ENCODE measurements at places on chromosomes 3 and 15.

DNA sequence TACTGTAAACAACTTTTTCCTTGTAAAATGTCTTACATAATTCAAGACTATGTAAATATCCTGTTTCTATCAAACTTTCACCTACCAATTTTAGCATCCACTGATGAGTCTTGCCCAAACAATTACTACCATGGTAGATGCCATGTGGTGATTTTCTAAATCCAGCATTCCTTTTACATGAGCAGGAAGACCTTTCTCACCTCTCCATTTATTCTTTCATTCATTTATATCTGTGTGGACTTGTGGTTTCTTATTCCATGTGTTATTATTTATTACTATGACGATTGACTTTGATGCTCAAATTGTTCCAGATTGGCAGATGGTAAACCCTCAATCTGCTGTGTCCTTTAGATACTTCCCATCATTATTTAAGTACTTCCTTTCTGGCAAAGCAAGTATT is 62.4 kb downstream of the IFT57 start:
- DNase-seq, result no peak

- DNase-seq, result no peak
Measured at GRCh38 chr3:24222165-24222805, 272.4 kb downstream of the THRB start.

GRCh38 chr3:20096135-20096685 is 56.0 kb downstream of the KAT2B start:
- no peak for DNase-seq

DNA sequence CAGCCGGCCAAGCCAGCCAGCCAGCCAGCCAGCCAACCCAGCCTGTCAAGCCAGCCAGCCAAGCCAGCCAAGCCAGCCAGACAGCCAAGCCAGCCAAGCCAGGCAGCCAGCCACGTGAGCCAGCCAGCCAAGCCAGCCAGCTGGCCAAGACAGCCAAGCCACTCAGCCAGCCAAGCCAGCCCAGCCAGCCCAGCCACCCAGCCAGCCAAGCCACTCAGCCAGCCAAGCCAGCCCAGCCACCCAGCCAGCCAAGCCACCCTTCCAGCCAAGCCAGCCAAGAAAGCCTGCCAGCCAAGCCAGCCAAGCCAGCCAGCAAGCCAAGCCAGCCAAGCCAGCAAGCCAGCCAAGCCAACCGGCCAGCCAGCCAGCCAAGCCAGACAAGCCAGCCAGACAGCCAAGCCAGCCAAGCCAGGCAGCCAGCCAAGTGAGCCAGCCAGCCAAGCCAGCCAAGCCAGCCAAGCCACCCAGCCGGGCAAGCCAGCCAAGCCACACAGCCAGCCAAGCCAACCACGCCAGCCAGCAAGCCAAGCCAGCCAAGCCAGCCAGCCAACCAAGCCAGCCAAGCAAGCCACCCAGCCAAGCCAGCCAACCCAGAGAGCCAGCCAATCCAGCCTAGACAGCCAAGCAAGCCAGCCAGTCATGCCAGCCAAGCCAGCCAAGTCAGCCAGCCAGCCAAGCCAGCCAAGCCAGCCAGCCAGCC is 199.5 kb downstream of the GOLGA6L6 start:
- DNase-seq, result no peak

DNA sequence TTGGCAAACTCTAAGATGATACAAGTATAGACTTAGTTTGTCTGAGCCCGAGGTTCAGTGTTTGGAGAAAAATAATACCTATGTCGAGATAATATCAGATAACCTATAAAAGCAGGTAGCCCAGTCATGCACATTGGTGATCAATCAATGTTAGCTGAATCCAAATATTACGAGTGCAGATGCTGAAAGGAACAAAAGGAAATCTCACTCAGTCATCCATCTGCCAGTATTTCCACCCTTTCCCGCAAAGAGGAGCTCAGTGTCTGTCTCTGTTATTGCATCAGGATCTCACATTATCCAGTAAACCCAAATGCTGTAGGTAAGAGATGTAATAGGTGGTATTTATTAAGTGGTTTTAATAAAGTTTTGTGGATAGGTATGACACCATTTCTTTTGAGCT is 251.2 kb upstream of the CTDSPL start:
- DNase-seq, result no peak

DNA sequence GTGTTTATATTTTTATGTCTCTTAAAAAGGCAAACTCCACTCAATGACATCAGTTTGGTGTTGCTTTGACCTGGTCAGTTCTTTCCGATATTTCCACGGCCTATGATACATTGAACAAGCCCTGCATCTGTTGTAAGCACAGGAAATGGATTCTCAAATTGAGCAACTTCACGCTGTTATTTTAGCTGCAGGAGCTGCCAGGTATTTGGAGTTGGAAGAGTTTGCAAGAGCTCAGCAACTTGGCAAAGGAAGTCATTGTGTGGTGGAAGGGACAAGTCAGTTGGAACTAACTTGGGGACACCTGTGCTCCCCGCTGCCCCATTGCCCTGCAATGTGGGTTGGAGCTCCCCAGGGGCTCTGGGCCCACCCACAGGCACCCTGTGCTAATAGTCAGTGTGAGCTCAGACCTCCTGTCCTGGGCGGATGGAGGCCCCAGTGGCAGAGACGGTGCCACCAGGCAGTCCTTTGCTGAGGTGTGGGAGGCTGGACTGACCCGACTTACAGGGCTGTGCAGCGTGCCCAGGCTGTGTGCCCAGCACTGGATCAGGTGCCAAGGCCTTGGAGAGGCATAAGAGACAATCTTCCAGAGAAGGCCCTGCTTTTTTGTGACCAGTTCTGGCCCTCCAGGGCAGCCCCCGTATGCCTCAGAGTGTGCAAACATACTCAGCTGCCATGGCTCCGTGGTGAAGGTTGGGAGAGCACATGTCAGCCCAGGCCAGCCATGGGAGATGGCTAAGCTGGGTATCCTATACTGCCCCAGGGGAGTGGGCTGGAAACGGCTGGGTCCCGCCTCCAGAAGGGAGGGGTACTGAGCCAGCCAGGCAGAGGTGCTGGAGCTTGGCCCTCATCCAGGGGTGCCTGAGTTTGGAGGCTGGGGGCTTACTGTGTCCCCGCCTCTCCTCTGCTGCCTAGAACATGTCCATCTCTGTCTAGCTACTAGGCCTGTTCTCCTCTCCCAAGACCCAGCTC is 43.5 kb downstream of the KY start:
- no peak for DNase-seq

DNA sequence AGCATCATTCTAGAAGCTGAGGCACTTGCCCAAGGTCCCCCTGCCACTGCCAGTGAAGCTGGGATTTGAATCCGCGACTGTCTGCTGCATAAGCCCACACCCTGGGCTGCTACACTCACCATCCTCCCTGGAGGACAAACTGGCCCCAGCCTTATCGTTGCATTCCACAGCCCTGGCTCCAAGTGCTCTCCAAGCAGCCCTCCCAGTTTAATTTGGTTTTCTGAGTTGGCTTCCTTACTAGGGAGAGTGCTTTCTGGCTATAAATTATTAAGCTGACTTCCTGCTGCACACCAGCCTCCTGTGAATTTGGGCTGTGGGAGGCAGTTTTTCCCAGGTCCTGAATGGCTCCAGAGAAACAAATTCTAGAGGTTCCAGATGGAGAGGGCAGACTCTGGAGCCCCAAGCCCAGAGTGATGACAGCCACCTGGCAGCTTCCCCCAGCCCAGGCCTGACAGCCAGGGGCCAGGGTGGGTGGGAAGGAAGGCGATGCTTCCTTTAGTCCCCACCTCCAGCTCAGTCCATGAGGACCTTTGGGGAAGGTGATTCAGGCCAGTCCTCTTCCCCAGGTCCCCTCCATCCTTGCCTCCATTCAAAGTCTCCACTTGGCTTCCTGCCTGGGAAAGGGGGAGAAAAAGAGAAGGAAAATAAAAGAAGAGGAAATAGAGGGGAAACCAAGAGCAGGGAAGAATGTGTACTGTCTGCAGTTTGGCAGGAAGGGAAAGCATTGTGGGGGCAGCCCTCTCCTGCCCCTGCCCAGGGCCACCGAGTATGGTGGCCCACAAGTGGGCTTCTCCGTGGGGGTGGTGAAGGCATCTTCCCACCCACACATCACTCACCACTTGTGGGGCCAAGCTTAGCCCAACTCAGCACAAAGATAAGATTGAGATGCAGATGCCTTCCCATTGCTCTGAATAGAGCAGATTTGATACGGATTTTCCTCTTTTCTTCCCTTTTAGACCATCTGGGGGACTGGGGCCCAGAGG is 69.6 kb downstream of the SEMA5B start:
- peak; percentile 40 for DNase-seq

GRCh38 chr3:18481946-18482548 is 56.9 kb upstream of the SATB1 start:
- DNase-seq, result no peak

DNA sequence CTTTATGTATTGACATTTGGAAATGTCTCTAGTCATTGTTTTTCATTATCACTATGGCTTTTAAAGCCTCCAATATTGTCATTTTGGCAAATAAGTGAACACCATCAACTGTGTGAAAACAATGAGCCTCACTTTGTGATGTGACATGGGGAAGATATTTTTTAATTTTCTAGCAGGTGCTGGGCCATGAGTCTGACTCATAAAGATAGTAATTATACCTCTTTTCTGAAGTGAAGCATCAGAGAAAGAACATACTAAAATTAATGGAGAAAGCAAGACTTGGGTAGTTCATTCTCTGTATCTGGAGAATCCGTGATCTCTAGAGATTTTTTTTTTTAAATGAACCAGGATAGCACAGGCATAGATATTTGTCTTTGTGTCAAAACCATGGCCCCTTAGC is 100.8 kb downstream of the CCNL1 start:
- no peak for DNase-seq

DNA sequence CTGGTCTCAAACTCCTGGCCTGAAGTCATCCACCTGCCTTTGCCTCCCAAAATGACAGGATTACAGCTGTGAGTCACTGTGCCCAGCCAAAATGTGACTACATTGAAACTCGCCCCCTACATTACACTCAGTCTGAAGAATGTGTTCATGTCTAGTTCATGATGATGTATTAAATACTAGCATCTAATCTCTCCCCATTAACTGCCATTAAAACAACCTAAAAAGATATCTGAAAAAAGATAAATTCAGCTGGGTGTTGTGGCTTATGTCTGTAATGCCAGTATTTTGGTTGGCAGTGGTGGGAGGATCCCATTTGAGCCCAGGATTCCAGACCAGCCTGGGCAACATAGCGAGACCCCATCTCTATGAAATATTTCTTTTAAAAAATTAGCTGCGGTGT is 159.4 kb downstream of the PCCB start:
- no peak for DNase-seq

GRCh38 chr3:172673210-172673679 is 37.6 kb downstream of the NCEH1 start:
- no peak for DNase-seq

DNA sequence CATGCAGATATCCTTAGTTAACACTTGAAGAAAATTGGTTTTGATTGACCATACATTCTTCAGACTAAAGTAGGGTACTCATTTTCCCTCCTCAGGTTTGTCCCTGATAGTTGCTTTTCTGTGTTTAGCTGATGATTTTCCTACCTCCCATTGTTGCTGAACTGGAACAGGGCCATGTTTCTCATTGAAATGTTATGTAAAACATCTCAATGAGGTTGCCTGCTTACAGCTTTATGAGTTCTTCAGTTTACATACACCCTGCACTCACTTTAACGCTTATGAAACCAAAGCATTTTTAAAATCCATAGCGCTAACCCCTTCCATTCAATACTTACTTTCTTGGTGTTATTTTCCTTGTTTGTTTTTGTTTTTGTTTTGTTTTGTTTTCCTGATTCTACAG is 61.9 kb downstream of the HMG20A start:
- no peak for DNase-seq

- DNase-seq, result no peak
Measured at GRCh38 chr3:112170046-112170445, 37.0 kb upstream of the GCSAM start.

DNA sequence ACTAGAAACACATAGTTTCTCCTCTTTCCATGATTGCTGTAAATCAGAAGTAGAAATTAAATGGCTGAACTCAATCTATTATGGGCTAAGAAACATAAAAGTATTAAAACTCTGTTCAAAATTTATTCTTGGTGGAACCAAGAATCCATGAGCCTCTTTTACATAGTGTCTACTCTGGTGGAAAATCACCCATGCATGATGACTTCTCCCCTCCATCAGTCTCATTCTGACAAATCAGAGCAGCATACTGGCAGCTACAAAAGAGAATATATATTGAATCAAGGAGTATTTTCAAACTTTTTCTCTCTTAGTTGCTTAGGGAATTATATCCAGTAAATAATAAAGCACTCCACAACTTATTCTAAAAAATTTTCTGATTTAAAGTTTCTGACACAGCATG is 536.9 kb upstream of the CCDC54 start:
- DNase-seq, result no peak

GRCh38 chr3:81790117-81790516 is 28.7 kb upstream of the GBE1 start:
- DNase-seq, result no peak

DNA sequence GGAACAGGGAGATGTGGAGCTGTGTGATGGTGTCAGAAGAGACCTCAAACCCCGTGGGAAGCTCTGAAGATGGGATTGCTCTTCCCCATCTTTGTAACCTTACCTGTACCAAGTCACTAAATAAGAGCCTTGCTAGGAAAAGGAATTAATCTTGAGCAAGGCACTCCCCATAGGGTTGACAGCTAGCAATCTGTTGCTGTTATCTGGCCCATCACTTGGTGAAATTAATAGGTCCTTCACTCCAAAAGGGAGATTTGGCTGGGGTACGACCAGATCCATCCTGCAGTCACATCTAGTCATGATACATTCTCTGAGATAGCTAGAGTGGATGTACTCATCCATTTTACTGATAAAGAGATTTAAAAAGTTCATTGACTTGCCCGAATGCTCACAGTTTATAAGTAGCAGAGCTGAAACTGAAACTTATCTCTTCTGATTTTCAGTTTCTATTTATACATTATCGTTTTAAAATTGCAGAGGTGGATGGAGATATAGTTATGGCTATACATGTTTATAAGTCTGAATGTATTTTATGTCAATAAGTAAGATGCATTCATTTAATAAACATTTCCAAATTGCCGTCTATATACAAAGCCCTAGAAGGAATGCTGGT is 299.1 kb upstream of the MCTP2 start:
- no peak for DNase-seq

DNA sequence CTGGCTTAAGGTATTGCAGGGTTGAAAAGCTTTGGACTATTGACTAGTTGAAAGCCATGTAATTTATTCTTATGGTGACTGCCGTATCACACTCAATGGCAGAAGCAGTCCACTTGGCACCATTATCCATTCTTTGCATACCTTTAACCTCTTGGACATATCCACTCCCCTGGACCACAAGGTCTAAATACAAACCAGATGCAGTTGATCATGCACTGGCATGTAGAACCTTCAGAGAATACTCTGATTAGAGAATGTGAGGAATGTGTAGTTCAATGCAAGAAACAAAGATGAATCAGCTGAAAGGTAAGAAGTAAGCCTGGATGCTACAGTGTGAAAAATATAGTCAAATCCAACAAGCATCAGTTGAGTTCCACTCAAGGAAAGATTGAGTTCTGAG is 93.1 kb downstream of the FRMD5 start:
- DNase-seq, result no peak

Measured in spinal cord (tissue), 10 donors.